ENCODE measurements at places on chromosomes 4 and X.

- peak; percentile 12 for DNase-seq
Measured at GRCh38 chrX:132216806-132217202, 2.4 kb downstream of the RAP2C start.

DNA sequence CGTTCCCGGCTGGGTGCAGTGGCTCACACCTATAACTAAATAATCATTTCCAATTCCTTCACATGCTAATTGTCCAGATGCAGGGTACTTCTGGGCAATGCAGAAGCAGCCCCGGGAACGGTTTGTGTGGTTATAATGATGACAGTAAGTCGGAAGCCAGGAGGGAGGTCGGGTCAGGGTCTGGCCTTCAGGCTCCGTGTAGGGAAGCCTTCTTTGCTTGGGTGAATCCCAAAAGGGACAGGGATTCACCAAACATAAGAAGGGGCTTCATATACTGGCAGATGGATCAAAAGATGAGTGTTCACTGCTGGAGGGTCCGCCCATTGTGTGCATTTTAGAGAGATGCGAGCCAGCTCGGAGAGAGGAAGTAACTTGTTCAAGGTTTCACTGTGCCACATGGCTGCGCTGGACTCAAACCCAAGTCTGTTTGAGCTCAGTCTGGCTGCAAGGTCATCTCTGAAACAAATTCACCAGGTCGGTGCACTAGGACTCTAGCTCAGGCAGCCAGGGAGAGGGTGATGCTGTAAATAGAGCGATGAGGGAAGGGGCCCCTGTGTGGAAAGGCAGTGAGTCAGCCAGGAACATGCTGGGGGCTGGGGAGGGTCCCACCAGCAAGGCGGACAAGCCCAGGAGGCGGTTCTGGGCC lies 4.8 kb upstream of the KIAA0232 start:
- DNase-seq, result no peak

- no peak for DNase-seq
Measured at GRCh38 chr4:94504545-94504944, 52.8 kb downstream of the PDLIM5 start.

DNA sequence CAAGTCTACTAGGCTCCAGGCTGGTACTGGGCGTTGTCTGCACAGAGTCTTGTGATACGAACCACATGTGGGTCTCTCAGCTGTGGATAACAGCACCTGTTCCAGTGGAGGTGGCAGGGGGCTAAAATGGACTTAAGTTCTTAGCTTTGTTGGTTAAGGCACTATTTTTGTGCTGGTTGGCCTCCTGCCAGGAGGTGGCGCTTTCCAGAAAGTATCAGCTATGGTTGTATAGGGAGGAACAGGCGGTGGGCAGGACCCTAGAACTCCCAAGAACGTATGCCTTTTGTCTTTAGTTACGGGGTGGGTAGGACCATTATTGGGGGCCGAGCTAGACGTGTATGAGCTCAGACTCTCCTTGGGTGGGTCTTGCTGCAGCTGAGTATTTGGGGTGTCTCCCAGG lies 1138.4 kb downstream of the PCDH19 start:
- DNase-seq, result no peak

GRCh38 chr4:174865418-174865985 lies 36.5 kb upstream of the GLRA3 start:
- no peak for DNase-seq

DNA sequence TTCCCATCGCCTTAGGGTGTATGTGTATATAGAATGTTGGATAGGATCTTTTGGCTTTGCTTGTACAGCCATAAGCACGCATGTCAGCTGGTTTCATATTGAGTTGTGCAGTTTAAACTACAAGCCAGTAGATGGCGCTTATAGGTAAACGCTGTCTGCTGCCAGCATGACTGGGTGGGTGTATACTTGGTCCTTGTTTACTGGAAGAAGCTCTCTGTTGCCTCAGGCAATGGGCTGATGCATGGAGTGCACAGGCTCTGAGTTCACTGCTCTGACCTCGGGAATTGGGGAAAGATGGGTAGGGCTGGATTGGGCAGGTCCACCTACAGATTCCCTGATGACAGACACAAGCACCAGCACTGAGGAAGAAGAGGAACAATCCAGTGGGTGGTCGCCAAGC lies 831.5 kb downstream of the STIM2 start:
- DNase-seq, result peak; percentile 3

DNA sequence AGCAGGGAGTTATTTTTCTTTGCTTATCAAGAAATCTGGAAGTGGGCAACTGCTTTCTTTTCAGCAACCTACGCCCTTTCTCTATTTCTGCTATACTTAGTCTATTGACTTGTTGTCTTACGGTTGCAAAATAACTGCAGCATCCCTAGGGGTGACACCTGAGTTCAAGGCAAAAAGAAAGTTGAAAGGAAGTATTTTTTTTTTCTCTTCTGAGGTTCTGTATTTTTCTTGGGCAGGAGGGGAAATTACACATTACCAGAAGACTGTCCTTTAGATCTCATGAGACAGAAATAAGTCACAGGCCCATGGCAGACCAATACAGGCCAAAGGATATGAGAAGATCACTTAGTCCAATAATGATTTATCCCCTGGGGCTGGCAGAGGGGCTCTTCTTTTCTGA lies 204.7 kb upstream of the CASK start:
- no peak for DNase-seq

- DNase-seq, result no peak
Measured at GRCh38 chr4:26719954-26720552, 136.2 kb downstream of the TBC1D19 start.

DNA sequence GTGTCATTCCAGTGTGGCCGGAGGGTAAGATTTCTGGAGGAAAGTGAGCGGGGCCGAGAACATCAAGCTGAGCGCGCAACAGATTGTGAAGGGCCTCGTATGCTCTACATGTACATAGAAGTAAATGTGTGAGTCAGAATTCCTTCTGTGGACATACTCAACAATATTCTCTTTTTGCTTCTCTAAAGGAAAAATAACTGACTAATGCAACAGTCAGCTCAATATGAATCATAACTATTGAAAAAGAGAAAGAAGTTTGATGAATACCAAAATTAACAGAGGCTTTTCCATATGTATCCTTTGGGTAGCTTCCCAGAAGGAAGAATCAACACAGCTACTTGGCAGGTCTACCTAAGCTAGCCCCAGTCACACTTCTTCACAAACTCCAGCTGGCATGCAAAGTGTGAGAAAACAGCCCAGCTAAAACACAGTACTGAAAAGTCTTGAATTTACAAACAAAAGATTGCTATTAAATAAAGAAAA lies 87.5 kb upstream of the ZFP42 start:
- DNase-seq, result peak; percentile 0

- no peak for DNase-seq
Measured at GRCh38 chrX:43969504-43970501, 3.4 kb downstream of the NDP start.

DNA sequence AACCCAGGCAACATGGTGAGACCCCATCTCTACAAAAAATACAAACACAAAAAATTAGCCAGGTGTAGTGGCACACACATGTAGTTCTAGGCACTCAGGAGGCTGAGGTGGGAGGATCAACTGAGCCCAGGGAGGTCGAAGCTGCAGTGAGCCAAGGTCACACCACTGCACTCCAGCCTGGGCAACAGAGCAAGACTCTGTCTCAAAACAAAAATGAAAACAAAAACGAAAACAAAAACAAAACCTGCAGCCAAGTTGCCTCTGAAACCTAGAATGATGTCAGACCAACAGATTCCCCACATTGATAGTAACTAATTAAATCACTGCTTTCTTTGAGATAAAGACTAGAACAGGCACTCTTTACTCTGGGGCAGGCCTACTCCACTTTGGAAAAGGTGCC lies 104.5 kb downstream of the AMELX start:
- no peak for DNase-seq

GRCh38 chr4:155249016-155249566 lies 40.7 kb downstream of the NPY2R start:
- no peak for DNase-seq

- DNase-seq, result no peak
Measured at GRCh38 chr4:25503779-25504178, 126.7 kb downstream of the ANAPC4 start.

DNA sequence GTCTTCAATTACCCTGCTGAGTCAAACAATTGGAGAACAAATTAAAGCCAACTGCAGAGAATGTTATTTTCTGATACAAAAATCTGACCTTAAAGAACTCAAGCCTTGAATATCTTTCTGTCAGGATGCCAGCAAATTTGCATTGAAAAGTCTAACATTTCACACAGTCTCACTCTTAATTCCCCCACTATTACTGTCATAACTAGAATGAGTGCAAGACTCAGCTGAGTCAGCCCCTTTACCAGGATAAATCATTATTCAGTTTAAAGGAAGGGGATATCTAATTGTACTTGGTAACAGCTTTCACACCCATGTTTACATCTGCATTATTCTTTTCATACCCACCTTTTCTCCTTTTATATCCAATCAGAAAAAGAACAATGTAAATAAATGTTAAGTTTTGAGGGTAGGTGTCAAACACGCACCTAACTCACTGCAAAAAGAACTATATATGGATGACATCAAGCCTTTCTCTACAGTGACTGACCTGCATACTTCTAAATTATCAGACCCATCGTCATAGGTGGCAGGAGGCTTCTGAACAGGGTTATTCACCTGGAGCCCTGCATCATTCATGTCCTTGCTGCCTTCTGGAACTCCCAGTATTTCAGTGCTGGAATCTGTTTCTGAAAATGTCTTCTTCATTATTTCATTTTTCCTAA lies 117.4 kb downstream of the TMA16 start:
- no peak for DNase-seq

GRCh38 chr4:41369680-41370079 lies 113.0 kb downstream of the UCHL1 start:
- DNase-seq, result no peak

- DNase-seq, result no peak
Measured at GRCh38 chrX:129781134-129781672, 1.5 kb downstream of the SASH3 start.

GRCh38 chr4:141786946-141787345 lies 150.6 kb downstream of the IL15 start:
- DNase-seq, result peak; percentile 14

DNA sequence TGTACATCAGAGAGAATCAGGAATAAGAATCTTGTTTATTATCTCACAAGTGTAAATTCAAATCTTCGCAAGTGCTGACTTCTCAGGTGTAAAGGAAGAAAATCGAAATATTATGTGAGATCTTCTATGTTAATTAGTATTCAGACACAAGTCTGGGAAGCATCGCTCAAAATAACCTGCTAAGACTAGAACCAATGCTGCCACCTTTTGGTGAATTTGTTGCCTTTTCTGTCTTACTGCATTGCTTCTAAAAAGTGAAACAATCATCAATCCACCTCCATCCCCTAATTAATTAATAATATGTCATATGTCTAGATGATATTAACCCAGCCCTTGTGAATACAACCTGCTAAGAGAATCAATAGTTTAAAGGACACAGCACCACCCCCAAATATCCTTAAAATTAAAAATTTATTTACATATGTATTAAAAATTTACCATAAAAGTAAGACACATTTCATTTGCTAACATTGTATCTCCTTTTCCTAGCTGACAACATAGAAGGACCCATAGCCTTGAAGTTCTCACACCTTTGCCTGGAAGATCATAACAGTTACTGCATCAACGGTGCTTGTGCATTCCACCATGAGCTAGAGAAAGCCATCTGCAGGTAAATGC lies 3.5 kb downstream of the EPGN start:
- peak; percentile 67 for DNase-seq

- no peak for DNase-seq
Measured at GRCh38 chrX:120262859-120263708, 12.5 kb downstream of the ZBTB33 start.

DNA sequence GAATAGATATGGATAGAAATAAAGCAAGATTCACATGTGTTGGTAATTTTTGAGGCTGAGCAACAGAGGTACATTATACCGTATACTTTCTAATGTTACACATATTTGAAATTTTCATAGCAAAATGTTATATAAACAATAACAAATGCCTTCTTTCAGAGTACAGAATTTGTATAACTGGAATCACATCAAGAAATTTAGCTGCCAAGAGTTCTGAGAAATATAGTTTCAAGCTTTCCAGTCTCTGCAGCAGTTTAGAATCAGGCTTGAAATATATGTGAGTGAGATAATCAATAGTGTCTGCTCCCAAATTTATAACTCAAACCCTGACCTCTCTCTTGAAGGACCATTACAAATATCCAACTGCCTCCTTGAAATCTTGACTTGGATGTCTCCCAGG lies 23.8 kb downstream of the FAM184B start:
- no peak for DNase-seq

GRCh38 chr4:176834531-176834930 lies 41.8 kb upstream of the VEGFC start:
- DNase-seq, result no peak

- DNase-seq, result peak; percentile 42
Measured at GRCh38 chrX:13646154-13646549, 6.8 kb upstream of the TCEANC start.

- DNase-seq, result no peak
Measured at GRCh38 chr4:86685401-86685800, 91.3 kb downstream of the PTPN13 start.

DNA sequence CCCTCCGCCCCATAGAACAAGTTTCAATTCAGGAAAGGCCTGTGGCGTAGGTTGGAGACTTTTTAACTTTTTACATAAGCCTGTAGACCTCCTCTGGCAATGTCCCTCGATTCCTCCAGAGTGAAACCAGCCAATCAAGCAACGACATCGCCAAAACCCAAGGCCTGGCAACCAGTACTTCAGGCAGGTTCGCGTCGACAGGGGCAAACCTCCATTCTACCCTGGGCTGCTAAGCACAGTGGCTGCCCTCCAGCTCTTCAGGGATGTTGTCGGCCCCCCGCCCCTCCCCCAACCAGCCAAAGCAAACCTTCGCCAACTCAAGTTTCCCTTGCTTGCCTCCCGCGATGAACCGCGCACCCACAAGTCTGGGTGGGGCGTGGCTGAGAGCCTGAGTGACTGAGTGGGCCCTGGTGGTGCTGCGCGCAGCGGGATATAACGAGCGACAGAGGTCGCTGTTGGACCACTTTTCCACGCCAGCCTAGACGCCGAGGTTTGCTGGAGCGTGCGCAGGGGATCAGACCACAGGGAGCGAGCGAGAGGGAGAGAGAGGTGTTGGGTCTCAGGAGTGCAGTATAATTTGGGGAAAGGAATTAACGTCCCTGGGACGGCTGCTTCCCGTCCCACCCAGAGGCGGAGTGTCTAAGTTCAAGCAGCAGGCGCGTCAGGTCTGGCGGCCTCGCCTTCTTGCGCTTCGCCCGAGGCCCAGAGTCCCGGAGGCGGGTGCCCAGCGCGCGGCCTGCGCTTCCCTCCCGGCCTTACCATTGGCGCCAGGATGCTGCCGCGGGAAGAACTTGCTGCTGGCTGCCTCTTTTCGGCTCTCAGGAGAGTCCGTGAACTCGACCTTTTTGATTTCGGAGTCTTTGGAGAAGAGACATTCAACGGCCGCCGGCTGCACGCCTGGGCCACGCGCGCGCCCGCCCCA lies 9.0 kb upstream of the PITX2 start:
- peak; percentile 66 for DNase-seq

GRCh38 chrX:133440081-133440796 lies 24.9 kb upstream of the GPC4 start:
- DNase-seq, result no peak
